Activated CD4-positive, alpha-beta T cell treated with anti-CD3 and anti-CD28 coated beads, Interleukin-2, amount 10 ng/mL, durations not matched to agents 7 days and 5 days (primary cell): ENCODE measurements at places on chromosomes 12 and 14. TPM values are rescaled to one million over a fixed set of nuclear protein-coding genes. Genes with fewer than 3 reads are reported as not detected.

- H3K4me1 ChIP-seq, result no peaks in the 10 kb centered on the region
- no peak overlapping the region for H3K27ac ChIP-seq
- no peak overlapping the region for H3K4me3 ChIP-seq
- no peaks in the 10 kb centered on the region for H3K36me3 ChIP-seq
Measured at GRCh38 chr14:55772486-55772885, 192.5 kb downstream of the KTN1 start.

GRCh38 chr12:8829621-8830020, 7.2 kb downstream of the A2ML1 start:
- DNase-seq, result no peak
- peaks cover 13% of the 10 kb centered on the region for H3K27me3 ChIP-seq
- H3K4me1 ChIP-seq, result peaks cover 2% of the 10 kb centered on the region
- H3K27ac ChIP-seq, result no peak overlapping the region
- no peak overlapping the region for H3K4me3 ChIP-seq
- H3K36me3 ChIP-seq, result no peaks in the 10 kb centered on the region

GRCh38 chr14:52895000-52895399, 55.9 kb downstream of the FERMT2 start:
- H3K36me3 ChIP-seq, result no peaks in the 10 kb centered on the region
- H3K4me3 ChIP-seq, result no peak overlapping the region
- no peaks in the 10 kb centered on the region for H3K27me3 ChIP-seq
- no peak for DNase-seq
- H3K27ac ChIP-seq, result no peak overlapping the region

- H3K4me3 ChIP-seq, result no peak overlapping the region
- no peak for DNase-seq
- no peaks in the 10 kb centered on the region for H3K36me3 ChIP-seq
Measured at GRCh38 chr14:46344327-46344937, 307.1 kb downstream of the RPL10L start.

DNA sequence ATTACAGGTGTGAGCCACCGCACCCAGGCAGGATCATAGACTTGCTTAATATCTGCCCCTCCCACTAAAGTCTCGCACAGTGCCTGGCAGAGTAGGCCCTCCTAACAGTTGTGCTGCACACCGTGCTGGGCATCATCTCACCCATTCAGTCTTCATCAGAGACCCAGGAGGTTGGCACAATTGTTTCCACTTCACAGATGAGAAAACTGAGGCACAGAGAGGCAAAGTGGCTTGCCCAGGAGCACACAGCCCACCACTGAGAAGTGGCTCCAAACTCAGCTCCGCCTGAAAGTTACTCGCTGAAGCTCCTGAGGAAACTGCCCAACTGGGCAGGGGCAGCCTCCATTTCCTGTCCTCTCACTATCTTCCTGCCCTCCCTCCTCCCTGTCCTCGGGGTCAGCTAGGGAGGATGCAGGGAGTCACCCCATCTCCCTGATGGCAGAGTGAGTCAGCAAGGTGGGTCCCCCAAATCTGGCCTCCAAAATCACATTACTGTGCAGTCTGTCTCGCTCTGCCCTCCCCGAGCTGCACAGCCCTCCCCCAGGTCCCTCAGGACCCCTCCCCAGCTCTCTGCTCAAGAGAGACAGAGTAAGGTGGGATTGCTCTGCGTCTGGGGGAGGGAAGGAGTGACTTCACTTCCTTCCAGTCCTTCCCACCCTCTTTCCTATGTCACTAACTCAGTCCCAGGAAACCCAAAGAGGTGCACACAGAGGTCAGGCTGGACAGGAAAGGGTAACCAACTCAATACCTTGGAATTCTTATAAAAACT, 5.7 kb downstream of the SLC8B1 start:
- no peak for DNase-seq
- peaks cover 21% of the 10 kb centered on the region for H3K4me1 ChIP-seq
- peaks cover 47% of the 10 kb centered on the region for H3K36me3 ChIP-seq
- no peaks in the 10 kb centered on the region for H3K27me3 ChIP-seq
- H3K27ac ChIP-seq, result no peak overlapping the region
- no peak overlapping the region for H3K4me3 ChIP-seq

- no peaks in the 10 kb centered on the region for H3K36me3 ChIP-seq
- no peak overlapping the region for H3K4me3 ChIP-seq
- DNase-seq, result no peak
- H3K27me3 ChIP-seq, result no peaks in the 10 kb centered on the region
- peaks cover 12% of the 10 kb centered on the region for H3K4me1 ChIP-seq
Measured at GRCh38 chr14:89650077-89650978, 233.3 kb upstream of the FOXN3 start.

DNA sequence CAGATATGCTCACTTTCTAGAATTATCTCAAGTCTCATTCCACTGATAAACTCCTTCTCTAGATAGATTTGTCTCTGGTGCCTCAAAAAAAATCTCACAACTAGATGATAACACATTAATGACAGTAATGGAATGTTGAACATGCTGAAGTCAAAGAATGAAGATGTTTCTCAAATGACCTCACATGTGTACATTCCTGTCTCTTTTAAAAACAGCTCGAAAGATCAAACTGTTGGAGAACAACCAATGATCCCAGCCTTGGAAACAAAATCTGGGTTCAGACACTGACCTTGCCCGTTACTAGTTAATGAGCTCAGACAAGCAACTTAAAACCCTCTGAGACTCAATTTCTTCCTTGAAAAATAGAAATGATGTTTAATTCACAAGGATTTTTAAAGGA, 44.7 kb upstream of the KCNJ8 start:
- no peak overlapping the region for H3K27ac ChIP-seq
- no peak overlapping the region for H3K4me3 ChIP-seq
- peaks cover 2% of the 10 kb centered on the region for H3K27me3 ChIP-seq
- no peaks in the 10 kb centered on the region for H3K4me1 ChIP-seq
- no peaks in the 10 kb centered on the region for H3K36me3 ChIP-seq
- DNase-seq, result no peak

- peaks cover 36% of the 10 kb centered on the region for H3K27me3 ChIP-seq
- H3K36me3 ChIP-seq, result no peaks in the 10 kb centered on the region
- no peak overlapping the region for H3K27ac ChIP-seq
- H3K4me1 ChIP-seq, result no peaks in the 10 kb centered on the region
- no peak for DNase-seq
Measured at GRCh38 chr12:2749580-2749979, 45.2 kb upstream of the FKBP4 start.

- H3K27me3 ChIP-seq, result no peaks in the 10 kb centered on the region
- H3K36me3 ChIP-seq, result no peaks in the 10 kb centered on the region
- no peak overlapping the region for H3K27ac ChIP-seq
- no peak for DNase-seq
- H3K4me3 ChIP-seq, result no peak overlapping the region
Measured at GRCh38 chr12:114457620-114458019, 51.7 kb upstream of the TBX5 start.

Gene CDCA3
- total RNA-seq, result 118 TPM

Gene CLEC2A
- not detected for total RNA-seq
